NB4 (cell line): ENCODE measurements at places on chromosomes 7 and 10.

GRCh38 chr7:100621554-100621953 lies 9.2 kb downstream of the MOSPD3 start:
- no peak for DNase-seq

- no peak for DNase-seq
These were observed 111.3 kb upstream of the TNS3 start for GRCh38 chr7:47693216-47693615.

DNA sequence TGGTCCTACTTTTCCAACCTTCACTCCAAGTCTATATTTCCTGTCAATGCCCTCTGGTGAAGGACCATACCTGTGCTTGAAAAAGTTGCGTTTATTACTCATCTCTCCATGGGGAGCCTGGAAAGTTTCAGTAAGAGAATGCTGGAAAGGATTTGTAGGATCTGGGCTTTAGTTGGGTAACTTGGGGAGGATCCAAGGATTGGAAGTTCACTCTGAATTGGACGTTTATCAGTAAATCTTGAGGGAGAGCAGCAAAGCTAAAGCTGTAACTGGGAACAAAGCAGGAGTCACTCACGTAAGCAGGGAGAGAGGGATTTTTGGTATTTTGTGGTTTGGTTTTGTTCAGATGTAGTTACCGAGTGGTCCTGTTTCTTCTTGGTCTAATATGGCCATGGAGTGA lies 51.4 kb upstream of the NPVF start:
- DNase-seq, result no peak

- DNase-seq, result no peak
These were observed 45.8 kb downstream of the YKT6 start for GRCh38 chr7:44246396-44247113.

DNA sequence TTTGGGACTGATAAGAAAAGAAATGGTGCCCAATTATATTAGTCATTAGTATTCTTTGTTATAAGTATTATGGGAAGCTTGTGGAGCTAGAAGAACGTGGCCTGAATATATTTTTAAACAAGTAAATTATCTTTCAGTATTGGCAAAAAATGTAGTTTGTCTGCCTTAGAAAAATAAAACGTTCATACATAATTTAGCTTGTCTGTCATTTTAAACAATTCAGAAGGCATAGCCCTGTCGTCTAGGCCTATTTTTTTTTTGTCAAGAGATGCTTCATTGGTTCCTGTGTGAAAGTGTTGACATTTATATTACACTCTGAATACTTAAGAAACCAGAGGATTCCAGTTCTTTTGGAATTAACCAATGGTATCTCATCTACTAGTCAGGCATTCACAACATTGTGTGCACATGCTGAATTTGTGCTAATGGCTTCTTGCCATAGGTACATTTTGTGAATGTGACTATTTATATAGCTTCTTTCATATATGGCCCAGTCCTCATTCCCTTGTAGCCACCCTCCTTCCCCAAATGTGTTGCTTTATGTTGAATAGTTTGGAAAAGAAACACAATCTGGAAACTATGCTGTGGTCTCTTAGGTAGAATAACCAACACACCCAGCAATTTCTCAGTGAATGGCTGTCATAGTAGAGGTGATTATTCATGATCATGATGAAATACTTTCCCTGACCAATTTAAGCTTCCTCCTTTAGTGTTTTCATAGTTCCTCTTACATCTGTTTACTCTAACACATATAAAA lies 435.8 kb downstream of the EXOC4 start:
- DNase-seq, result peak; percentile 71

- DNase-seq, result no peak
These were observed 2.9 kb upstream of the AUTS2 start for GRCh38 chr7:69595415-69595814.

DNA sequence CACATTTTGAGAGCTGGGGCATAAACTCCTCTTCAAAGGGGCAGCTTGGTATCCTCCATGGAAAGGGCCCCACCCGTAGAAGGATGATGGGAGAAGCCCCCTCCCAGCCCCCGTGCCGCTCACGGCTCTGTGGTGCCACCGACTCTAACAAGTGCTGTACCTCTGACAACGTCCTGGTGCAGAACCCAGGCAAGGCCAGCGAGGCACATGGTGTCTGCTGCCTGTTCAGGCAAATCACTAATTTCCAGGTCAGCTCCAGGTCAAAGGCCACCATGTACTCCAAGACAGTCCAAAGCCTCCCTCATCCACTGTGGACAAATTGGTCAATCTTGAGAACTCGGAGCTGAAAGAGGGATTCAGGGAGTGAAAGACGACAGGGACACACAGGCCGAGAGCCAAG lies 11.4 kb upstream of the CNPY1 start:
- no peak for DNase-seq

GRCh38 chr7:34269084-34269483 lies 363.7 kb downstream of the BMPER start:
- DNase-seq, result no peak

DNA sequence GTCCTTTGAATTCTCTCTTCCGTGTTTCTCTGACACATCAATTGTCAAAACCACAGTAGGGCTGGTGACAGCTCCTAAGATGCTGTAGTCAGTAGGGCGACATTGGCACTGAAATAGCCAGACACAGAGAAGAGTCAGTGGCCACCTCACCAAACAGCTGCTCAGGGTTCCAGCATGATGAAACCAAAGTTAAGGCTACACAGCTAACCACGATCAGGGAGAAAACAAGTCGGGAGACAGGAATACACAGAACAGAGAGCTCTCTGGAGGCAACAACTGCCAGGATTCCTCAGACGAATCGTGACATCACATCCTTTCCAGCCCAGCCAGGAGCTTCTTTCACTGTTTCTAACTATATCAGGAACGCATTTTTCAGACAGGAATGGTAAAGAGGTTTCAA lies 922.2 kb downstream of the SORCS1 start:
- no peak for DNase-seq

DNA sequence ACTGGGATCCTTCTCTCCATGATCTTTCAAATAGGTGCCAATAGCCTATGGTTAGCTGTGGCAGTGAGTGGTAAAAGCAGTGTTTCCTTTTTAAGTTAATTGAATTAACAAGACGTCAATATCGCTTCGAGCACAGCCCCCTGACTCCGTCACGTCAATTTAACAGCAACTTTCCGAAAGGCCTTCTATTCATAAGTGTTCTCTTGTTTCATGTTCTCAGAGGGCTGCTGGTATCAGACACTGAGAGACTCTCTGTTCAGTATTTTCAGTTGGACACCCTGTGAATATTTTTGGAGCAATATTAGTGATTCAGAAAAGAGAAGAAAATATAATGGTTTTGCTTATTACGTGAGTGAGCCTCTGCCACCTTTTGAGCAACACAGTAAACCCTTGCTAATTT lies 174.2 kb upstream of the INSYN2A start:
- no peak for DNase-seq

DNA sequence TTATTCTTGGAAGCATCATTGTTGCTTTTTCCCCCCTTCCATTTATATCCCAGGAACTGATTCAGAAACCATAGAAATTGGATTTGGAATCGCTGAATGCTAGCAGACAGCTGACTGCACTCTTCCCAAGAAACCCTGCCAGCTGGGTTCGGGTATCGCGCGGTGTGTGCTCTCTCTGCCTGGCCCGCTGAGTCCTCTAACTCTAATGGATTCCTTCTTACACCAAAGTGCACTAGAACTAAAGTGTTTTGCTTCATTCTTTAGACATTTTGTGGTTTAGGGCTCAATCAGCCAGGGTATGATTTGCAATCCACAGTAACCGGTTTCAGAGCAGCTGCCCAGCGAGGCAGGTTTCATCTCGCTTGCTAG lies 92.2 kb downstream of the EGFR start:
- no peak for DNase-seq

DNA sequence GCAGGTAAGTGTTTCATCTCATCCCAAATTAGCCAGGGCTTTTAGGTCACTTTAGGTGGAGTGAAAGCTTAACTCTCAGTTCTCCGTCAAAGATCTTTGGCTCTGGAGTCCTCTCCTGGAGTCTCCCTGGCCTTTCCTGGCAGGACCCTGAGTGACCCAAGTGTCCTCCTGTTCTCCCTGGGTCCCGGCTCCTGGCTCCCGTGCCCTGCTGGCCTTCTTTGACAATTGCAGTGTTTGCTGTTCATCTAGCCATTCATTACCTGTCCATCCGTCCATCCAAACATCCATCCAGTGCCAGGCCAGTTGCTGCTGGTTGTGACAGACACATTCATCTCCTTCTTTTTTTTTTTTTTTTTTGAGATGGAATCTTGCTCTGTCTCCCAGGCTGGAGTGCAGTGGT lies 6.2 kb upstream of the TPST1 start:
- no peak for DNase-seq

DNA sequence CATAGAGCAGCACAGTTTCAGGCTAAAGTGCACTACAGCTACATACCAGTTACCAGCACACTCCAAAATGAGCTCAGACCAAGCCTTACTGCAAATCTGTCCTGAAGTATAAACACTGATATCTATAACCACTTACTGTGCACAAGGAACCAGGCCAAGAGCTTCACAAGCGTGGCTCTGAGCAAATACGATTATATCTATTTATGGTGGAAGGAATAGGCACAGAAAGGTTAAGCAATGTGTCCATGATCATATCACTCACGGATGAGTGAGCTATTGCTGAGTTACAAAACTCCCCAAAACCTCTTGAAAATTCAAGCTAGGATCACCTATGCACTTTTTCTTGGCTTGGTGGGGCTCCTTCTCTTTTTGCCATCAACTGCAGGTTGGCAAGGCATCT lies 84.9 kb downstream of the GPAM start:
- no peak for DNase-seq

GRCh38 chr7:83925860-83926259 lies 268.7 kb downstream of the SEMA3A start:
- no peak for DNase-seq
